ENCODE measurements at places on chromosomes 2 and 18.

GRCh38 chr2:69253112-69253511 lies 133.9 kb downstream of the GFPT1 start:
- DNase-seq = no peak

GRCh38 chr2:85522090-85522647 lies 16.8 kb upstream of the MAT2A start:
- no peak for DNase-seq

DNA sequence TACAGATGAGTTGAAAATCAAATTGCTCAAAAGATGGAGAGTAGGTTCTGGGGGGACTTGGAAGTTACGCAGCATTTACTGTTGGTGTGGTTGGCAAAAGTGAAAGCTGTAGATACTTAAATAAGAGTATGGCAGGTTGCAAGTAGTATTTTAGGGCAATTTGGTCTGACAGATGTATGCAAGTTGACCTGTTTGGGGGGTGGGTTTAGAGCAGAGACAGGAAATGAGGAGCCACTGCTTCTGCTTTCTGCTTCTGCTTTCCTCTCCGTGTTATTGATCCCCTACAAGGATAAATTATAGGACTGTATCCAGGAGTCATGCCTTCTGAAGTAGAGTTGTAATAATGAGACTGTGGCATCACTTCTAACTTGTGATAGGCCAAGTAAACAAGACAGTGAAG lies 71.2 kb downstream of the EPAS1 start:
- DNase-seq = no peak

GRCh38 chr2:225779829-225780228 lies 380.3 kb downstream of the NYAP2 start:
- no peak for DNase-seq

- no peak for DNase-seq
Measured at GRCh38 chr2:46344706-46345105, 47.5 kb downstream of the EPAS1 start.

DNA sequence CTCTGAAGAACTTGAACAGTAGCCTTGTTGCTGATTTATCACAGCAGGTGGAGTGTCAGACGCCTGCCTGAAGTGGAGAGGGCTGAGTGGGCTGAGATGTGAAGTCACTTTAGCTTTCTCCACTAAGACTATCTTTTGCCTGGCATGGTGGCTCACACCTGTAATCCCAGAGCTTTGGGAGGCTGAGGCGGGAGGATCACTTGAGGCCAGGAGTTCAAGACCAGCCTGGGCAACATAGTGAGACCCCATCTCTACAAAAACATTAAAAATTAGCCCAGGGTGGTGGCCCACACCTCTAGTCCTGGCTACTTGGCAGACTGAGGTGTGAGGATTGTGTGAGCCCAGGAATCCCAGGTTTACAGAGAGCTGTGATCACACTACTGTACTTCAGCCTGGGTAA lies 60.6 kb upstream of the TTC39C start:
- no peak for DNase-seq

DNA sequence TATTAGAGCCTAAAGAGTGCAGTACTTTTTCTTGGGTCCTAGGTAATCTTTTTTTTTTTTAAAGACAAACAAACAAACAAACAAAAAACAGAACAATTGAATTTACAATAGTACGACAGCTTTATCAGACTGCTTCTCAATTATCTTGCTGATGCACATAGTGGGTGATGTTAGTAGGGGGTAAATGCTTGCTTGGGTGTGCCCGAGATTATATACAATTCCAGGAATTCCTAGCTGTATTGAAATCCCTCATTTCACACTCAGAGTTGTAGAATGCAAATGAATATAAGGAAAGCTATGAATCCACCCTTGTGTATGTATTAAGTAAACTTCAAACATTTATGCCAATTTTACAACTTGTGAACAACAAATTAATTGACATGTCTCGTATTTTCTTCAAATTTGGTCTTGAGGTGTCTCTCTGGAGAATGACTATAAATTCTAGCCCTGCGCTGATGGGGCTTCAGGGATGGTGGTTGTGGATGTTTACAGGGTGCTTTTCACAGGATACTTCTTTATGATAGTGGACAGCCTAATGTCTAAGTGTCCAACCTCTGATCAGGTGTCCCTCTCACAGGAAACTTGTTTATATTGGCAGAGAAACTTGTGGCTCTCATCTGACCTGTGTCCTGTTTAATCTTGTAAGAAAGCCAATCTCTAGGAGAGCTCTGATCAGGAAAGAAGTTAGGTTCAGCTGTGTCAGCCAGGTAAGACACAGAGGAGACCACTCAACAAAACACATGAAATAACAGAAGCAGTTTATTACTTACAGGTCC lies 61.9 kb upstream of the SLC39A10 start:
- no peak for DNase-seq

- no peak for DNase-seq
Measured at GRCh38 chr2:134899204-134899603, 19.4 kb upstream of the CCNT2 start.

GRCh38 chr18:69152436-69152835 lies 248.3 kb upstream of the DOK6 start:
- DNase-seq = no peak

DNA sequence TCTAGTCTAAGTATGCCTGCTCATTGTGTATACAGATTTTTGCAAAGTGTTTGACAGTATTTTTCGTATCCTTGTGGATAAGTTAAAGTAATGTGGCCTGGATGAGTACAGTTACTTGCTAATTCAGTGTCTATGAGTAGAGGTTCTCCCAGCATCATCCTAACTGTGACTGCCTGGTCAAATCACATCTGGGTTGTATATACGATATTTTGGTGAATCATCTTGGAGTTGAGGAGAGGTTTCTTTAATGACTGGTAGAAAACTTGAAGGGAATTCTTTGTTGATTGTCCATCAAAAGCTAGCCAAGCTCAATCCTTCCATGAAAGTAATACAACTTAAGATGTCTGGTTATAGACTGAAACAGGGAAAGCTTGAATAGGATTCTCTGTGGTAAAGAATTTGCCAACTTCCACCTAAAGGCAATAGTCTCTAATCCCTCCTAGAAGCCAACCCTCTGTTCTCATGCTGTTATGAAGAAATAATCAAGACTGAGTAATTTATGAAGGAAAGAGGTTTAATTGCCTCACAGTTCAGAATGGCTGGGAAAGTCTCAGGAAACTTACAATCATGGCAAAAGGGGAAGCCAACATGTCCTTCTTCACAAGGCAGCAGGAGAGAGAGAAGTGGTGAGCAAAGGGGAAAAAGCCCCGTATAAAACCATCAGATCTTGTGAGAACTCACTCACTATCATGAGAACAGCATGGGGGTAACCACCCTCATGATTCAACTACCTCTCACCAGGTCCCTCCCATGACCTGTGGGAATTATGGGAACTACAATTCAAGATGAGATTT lies 19.4 kb upstream of the RALBP1 start:
- DNase-seq = no peak

- no peak for DNase-seq
Measured at GRCh38 chr18:8603663-8604520, 5.3 kb upstream of the RAB12 start.

DNA sequence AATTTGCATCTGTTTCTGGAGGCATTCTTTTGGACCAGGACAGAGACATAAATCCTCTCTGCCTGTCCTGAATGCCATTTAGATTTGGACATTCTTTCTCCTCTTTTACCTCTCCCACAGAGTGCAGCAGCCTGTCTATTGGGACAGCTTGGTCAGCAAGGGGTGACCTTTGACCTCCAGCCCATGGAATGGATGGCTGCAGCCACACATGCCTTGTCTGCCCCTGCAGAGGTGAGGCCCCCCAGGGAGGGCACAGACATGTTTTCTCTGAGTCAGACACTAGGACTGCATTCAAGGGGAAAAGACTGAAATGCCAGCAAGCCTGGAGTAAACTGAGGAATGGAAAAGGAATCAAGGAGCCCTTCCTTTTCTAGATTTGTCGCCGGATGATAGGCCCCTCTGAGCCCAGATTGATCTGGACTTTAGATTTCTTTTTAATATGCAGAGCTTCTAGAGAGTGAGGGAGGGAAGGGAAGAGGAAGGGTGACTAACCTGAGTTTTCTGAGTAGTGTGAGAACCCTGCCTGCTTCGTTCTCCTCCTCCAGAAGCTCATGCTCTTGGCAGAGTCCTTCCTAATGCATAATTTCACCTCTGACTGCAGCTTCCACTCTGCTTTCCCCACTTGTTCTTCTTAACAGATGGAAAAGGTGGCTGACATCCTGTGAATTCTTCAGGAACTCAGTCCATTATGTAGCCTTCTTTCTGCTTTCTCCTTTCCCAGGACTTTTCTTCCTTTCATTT lies 16.1 kb upstream of the TTLL4 start:
- no peak for DNase-seq

DNA sequence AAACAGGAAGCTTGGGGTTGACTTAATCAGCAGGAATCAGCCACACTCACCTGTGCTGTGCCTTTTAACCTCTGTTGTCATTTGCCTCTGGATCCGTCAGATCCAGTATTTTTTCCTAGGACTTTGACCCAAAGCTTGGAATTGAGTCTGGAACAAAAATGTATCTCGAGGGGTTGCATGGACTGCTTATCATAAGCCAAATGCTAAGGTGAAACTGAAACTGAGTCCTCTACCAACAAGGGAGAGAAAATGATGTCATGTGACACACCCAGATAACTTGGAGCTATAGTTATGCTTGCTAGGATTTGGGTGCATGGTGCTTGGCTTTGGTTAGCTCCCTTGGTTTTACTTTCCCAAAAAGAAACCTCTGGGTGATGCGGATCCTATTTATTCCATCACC lies 2158.6 kb upstream of the PIK3C3 start:
- no peak for DNase-seq

DNA sequence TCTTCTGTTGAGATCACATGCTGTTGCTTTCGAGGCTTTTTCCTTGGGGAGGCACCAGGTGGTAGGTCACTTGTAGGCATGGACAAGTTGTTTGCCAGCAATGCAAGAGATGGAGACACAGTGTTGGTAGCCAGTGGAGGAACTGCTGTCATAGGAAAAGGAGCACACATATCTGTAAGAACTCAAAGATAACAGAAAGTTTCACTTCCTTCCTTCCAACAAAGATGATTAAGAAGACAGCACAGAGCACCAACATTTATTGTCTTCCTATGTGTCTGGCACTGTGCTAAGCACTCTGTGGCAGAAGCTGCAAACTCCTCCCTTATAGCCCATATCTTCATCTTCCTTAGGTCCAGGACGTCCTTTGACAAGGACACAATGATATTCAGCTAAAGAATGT lies 64.5 kb upstream of the AMMECR1L start:
- no peak for DNase-seq

- no peak for DNase-seq
Measured at GRCh38 chr2:224659714-224660113, 56.5 kb downstream of the CCDC195 start.

GRCh38 chr2:11132036-11132671 lies 23.1 kb upstream of the SLC66A3 start:
- DNase-seq = no peak

DNA sequence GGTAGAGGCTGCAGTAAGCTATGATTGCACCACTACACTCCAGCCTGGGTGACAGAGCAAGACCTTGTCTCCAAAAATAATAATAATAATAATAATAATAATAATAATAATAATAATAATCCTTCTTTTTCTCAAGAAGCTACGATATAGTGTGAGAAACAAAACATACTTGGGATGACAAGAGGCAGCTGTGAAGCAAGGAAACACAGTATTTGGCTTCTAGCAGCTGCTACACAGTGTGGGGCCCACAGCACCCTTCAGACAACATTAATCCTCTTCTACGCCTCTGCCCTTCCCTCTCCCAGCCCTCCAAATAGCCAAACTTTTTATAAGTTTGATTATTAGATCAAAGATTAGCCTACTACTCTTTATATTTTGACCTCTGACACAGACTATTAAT lies 62.2 kb downstream of the MYOM1 start:
- DNase-seq = no peak

- no peak for DNase-seq
Measured at GRCh38 chr2:219661197-219661954, 33.9 kb downstream of the SLC4A3 start.

DNA sequence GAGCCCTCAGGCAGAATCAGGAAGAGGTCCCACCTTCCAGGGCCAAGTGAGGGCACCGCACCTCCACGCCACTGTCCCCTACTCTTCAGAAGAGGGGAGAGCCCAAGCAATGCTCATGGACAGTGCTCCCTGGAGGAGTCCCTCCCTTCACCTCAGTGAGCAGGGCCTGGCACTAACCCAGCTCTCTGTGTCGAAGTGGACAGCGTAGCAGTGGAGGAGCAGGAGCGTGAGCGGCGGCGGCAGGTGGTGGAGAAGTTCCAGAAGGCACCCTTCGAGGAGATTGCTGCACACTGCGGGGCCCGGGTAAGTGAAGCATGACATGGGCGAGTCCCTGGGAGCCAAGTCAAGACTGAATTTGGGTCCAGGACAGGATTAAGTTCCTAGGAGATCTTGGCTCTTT lies 16.7 kb downstream of the POMC start:
- no peak for DNase-seq

GRCh38 chr18:78448106-78448505 lies 531.5 kb upstream of the SALL3 start:
- DNase-seq = no peak

- DNase-seq = no peak
Measured at GRCh38 chr2:14220101-14220500, 412.4 kb upstream of the LRATD1 start.

DNA sequence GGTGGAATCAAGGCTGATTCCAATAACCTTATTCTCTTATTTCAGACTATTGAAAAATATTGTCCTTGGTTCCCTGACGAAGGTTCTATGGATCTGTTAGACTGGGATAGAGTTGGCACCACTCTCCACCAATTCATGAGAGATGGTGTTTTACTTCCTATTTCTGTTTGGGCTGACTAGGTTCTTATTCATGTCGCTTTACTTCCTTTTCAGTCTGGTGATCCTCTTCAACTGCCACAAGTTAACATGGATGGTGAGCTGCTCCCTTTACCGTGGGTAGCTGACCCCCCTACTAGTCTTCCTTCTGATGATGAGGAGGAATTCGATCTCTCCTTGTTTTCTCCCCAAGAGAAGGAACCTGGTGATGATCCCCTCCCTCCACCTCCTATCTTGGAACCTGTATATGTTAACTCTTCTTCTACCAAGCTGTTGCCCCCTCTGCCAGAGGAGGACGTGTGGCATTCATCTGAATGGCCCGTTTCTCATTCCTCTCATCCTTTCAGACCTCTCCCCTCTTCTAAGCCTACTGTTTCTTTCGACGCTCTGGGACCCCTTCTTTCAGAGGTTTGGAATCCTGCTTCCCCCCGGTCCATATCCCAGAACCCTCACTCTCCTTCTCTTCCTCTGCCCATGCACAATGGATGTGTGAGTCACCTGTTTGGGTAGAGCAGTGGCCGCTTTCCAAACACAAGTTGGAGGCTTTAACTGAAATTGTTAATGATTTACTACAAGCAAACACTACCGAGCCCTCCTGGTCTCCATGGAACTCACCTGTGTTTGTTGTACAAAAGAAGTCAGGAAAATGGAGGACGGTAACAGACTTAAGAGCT lies 13.5 kb upstream of the CNOT11 start:
- DNase-seq = no peak
